ENCODE measurements at places on chromosomes 11 and 22.
A peak's percentile ranks its signal among the peaks of the same experiment; 100 is the strongest.

- DNase-seq = no peak
Observed at GRCh38 chr11:19819148-19819547, 106.5 kb downstream of the NAV2 start.

GRCh38 chr11:29208117-29208516 lies 808.7 kb downstream of the KCNA4 start:
- no peak for DNase-seq

DNA sequence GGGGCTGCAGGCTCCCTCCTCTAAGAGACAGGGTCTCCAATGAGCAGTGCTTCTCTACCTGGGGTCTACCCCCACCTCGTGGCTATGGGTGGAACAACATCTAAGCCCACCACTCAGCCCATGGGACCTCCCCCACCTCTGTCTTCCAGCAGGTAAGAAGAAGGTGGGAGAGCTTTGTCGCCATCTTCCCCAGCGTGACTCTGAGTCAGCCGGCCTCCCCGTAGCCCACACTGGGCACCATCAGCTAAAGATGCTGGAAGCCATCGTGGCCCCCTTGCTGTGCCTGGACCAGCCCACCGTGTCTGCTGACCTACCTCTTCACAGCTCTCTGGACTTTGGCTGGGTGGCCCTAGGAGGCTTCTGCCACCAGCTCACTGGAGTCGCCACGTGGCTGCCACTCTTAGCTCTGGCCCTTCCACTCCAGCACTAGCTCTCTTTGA lies 944 bp downstream of the C11orf86 start:
- no peak for DNase-seq

DNA sequence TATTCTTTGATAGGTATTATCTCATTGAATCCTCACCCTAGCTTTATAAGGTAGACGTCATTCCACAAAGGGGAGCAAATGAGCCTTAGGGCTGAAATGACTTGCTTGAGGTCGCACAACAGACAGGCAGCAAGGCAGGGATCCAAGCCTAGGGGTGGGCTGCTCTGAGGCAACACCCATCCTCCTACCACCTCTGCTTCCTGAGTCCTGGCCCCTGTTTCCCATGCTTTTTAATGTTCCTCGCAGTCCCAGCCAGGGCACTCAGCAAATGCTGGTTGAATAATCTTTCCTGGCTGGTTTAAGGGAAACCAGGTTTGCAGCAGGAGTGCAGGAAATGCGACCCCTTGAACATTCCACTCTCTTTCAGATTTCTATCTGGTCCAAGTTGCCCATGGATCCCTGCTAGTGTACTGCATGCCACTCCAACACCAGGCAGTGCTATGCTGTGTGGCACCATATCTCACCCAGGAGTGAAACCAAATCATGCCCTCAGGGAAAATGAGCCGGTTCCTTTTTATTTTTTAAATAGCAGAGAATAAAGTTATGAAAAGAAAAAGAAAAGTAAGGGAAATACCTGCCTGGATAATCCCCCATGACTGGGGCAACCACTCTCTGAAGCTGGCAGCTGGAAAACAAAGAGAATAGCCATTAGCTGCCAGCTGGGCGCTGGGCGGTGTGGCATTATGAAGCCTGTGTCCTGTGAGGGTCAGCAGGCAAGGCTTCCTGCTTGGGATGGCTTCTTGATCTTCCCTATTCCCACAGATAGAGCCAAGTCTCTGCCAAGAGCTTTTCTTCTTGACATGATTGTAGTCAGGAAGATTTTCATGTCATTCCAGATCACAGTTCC lies 21.8 kb downstream of the MICAL2 start:
- DNase-seq = no peak

DNA sequence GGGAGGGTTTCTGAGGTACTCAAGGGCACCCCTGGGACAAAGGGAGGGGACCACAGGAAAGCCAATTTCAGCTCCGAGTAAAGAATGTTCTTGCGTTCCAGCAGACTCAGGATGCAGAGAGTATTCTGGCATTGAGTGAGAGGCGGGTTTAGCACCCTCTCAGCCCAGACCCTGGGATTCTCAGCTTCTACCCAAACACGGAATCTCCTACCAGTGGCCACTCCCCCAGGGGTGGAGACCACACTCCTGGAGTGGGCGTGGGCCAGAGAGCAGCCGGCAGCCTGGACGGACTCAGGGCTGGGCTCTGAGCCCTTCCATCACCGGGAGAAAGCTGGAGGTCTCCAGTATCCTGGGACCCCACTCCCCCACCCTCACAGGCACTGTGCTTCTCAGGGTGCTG lies 26.1 kb upstream of the TTLL12 start:
- DNase-seq = no peak

- DNase-seq = no peak
Observed at GRCh38 chr22:20948450-20948849, 18.6 kb upstream of the AIFM3 start.

- no peak for DNase-seq
Observed at GRCh38 chr11:2826679-2827056, 58.9 kb downstream of the CDKN1C start.

- DNase-seq = no peak
Observed at GRCh38 chr11:76329084-76329648, 51.8 kb downstream of the THAP12 start.

DNA sequence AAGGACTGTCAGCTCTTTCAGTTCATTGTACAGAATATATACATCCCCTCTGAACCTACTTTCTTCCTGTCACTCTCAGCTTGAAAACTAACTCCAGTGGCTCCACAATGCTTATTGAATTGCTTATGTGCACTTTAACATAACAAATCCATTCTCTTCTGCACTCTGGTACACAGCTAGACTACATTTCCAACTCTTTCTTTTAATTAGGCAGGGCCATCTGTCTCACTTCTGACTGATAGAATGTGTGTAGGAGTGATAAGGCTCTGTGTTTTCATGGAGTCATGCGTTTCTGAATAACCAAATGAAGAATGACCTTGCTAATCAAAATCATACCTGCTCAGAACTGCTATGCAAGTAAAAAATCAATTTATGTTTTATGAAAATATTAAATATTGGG lies 278.5 kb upstream of the CCDC179 start:
- DNase-seq = no peak

- DNase-seq = no peak
Observed at GRCh38 chr11:130872981-130873380, 43.3 kb downstream of the SNX19 start.

DNA sequence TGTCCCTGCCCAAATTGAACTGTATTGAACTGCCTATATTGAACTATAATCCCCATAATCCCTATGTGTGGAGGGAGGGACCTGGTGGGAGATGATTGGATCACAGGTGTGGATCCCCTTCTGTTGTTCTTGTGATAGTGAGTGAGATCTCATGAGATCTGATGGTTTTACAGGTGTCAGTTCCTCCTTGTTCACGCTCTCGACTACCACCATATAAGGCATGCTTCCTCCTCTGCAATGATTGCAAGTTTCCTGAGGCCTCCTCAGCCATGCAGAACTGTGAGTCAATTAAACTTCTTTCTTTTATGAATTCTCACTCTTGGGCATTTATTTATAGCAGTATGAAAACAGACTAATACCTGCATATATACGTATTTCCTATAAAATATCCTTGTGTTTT lies 206.5 kb upstream of the PDGFD start:
- DNase-seq = no peak

GRCh38 chr11:9461063-9461759 lies 399 bp downstream of the ZNF143 start:
- DNase-seq = peak; percentile 77

DNA sequence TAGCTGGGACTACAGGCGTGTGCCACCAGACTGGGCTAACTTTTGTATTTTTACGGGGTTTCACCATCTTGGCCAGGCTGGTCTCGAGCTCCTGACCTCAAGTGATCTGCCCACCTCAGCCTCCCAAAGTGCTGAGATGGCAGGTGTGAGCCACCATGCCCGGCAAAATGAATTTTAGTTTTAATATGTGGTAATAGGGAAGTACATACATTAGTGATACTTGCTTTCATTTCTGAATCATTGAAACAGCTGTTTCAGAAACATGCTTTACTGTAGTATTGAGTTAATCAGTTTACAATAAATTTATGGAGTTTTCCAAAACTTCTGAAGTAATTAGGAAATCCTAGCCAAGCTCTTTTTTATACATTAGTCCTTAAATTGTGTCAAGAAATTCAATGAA lies 15.6 kb downstream of the PCF11 start:
- no peak for DNase-seq

DNA sequence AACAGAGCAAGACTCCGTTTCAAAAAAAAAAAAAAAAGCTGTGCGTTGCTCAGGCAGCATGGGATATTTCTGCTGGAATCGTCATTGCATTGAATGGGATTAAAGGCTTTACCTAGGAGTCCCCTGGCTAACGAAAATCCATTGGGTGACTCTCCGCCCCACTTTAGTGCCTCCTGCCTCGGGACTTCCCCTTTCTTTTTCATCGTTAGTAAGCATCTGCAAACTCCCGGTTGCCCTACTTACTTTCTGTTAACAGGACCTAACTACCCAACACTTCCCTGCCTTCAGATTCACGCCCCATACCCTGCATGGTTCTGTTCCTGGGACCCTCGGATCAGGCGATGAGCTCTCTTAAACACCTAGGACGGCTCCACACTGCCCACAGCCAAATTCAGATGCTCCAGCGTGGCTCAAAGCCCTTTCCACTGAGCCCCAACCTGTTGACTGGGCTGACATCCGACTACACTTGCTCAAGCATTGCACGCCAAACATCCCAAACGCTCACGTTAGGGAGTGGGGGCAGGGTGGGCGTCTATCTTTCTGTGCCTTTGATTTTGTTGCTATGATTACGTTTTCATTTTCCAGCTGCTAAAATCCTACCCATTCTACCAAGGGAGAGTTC lies 143.8 kb downstream of the ST3GAL4 start:
- no peak for DNase-seq

DNA sequence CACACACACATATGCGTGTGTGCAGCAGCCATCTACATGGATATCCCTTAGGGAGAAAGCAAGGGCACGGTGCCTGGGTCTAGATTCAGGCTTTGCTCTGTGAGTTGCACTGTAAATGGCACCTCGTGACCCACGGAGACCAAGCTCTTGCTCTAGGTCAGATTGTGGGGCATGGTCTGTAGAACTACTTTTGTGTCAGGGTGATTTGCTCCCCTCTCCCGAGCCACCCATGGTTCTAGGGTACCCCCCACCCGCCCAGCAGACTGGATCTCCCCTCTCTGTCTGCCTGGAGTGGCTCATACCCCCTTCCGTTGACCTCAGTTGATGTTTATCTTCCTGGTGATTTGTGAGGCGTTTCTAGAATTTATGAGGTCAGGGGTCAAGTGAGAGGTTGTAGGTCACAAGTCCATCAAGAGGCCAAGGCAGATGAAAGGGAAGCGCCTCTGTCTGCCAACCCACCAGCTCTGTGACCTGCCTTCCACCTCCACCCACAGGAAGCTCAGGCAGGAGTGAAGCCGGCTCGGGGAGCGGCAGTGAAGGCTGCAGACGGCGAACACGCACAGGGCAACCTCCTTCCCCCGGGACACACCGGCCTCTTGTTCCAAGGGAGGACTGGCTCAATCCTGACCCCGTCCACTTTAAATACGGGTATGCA lies 76.2 kb upstream of the TTLL12 start:
- no peak for DNase-seq

DNA sequence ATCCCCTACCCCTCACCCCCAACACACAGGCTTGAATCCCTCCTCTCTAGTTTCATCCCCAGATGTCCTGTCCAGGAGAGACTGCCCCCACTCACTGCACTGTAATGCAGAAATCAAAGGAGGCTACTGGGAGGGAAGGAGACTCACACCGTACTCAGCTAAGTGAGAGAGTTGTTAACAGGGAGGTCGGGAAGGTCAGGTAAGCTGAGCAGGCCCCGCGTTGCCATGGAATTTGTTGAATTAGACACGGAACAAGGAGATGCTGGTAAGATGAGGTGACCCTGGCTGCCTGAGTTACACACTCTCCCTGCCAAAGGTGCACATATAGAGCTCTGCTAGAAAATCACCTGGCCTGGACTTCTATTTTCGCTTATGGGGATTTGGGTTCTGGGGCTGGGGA lies 197.9 kb downstream of the NXPE2 start:
- no peak for DNase-seq

DNA sequence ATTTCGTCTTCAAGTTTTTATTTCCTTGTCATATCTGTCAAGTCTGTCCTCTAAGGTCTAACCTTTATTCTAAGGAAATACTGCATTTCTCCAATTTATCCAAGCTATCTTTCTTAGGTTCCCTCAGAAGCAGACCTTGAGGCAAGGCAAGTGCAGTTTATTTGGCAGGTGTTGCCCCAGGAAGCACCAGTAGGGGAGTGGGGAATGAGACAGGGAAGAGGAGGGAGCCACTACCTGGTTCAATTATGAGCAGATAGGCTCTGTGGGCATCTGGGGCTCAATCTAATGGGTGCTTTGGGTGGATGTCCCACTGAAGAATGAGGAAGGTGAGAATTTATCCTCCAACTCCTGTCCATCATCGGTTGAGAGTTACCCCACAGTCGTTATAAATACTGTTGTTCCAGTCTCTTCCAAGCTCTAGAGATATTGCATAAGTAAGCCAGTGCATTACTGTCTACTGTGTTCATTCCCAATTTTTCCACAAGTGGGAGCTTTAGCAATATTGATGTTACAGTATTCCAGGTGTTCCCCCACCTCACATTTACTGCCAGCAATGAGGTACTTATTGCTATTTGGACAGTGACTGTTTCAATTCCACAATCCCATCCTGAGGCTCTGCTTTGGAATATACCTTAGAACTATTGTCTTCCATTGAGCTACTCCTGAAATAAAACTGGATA lies 154.9 kb upstream of the CEP126 start:
- no peak for DNase-seq

- no peak for DNase-seq
Observed at GRCh38 chr11:127737499-127737898, 736.9 kb upstream of the KIRREL3 start.

DNA sequence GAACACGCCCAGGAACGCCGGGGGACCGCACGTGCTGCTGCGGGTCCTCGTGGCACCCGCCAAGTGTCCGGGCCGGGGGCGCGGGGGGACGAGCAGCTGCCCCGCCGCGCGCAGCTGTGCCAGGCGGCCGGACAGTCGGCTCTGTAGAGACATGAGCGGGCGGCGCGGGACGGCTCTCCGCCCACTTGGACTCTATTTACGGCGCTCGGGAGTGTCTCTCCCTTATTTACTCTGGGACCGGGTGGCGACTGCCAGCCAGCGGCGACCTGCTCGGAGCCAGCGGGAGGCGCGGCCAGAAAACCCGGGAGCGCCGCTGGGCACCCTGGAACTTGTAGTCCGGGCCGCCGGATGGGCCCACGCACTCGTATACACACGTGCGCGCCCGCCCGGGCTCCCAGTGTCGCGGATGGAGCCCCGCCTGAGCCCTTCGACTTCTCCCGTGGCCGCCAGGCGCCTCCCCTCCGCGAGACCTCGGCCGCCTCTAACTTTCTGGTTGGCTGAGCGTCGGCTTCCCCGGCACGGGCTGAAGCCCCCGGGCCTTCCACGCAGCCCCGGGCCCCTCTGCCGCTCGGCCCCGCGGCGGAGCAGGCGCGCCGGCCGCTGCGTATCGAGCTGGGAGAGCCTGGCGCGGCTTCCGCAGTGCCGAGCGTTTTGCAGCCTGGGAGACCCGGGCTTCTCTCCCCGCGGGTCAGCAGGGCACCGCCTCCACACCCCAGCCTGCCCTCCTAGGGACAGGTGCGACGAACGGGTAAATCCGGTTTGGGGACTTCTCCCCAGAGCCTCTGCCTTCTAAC lies at the start of gene MACROD1:
MACROD1 (minus strand) TSS at position 272 of the 794 bp plus-strand sequence; CDS start at position 153, 119 bp downstream.
- peak; percentile 47 for DNase-seq

GRCh38 chr11:14644226-14645014 lies 816 bp downstream of the PDE3B start:
- peak; percentile 67 for DNase-seq
